Activated CD4-positive, alpha-beta T cell treated with anti-CD3 and anti-CD28 coated beads, Interleukin-2, Interleukin-4, amounts not matched to agents 100 ng/mL and 50 ng/mL, durations not matched to agents 16 hours and 8 hours (primary cell): ENCODE measurements at places on chromosomes 11 and 22.

GRCh38 chr11:130782361-130783222, 133.7 kb downstream of the SNX19 start:
- DNase-seq: no peak

GRCh38 chr11:130980071-130980862, 64.0 kb upstream of the SNX19 start:
- no peak for DNase-seq

GRCh38 chr11:16603245-16603644, 135.2 kb upstream of the C11orf58 start:
- DNase-seq: no peak

DNA sequence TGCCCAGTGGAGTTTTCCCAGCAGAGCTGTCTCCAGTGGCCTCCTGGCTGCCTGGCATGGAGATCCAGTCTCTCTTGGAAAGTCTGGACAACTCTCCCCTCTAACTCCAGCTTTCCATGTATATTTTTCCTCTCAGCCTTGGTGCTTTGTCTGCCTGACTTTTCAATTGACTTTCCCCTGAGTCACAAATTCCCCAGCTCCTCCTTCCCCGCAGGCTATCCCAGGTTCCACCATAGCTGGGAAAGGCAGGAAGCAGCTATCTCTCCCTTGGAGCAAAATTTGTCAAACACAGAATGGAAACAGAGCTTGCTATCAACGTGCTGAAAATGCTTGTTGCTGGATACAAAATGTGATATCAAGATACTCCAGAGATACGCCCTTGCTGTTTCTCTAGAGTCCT, 384.8 kb downstream of the TMEM135 start:
- DNase-seq: no peak

DNA sequence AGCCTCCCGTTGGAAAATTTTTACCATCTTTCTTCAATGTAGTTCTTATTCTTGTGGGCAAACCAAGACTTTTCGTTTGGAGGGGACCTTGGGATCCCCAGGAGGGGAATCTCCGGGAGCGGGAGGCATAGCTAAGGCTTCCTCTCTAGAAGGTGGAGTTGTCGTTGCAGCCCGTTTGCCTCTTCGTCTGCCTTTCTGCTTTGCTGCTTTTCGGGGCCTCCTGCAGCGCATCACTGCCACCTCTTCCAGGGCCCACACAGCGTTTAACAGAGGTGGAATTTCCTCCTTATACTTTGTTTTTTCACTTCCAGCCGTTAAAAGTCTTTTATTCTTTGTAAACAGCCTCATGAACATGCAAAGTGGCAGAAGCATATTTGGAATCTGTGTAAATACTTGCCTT, 3.5 kb upstream of the IFITM3 start:
- DNase-seq: no peak

DNA sequence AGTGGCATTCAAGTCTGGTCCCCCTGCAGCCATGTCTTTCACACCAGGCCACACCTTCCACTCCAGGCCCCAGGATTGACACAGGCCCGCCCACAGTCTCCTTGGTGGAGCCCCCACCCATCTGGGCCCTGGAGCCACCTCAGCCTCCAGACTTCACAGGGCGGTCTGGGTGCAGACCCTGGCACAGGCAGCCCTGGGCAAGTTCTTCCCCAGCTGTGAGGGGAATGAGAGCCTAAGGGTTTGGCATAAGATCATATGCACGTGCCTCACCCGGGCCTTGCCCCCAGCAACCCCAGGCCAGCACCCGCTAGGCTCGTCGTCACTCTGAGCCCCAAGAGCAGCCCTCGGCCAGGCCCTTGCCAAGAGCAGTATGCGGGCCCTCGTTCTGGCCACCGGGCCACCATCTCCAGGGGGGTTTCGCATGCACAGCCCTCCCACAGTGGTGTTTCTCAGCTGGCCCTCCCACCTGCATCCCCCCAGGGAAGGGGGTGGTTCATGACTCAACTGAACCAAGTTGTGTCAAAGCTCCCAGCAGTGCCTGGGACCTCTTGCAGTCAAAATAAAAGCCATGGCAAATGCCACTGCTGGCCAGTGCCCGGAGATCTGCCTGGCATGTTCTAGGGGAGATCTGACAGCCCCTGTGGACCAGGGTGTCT, 70.4 kb upstream of the KCNQ1OT1 start:
- no peak for DNase-seq
